ENCODE measurements at places on chromosomes 13 and 19.
A peak's percentile ranks its signal among the peaks of the same experiment; 100 is the strongest.

- DNase-seq: peak; percentile 51
These were observed 41.6 kb downstream of the NDFIP2 start for GRCh38 chr13:79522583-79522982.

GRCh38 chr13:108682714-108683113 is 53.3 kb downstream of the MYO16 start:
- DNase-seq: no peak

GRCh38 chr13:28297341-28297740 is 159.0 kb downstream of the PAN3 start:
- DNase-seq: peak; percentile 36

- no peak for DNase-seq
These were observed 26.6 kb upstream of the ZMYM5 start for GRCh38 chr13:19890030-19890429.

DNA sequence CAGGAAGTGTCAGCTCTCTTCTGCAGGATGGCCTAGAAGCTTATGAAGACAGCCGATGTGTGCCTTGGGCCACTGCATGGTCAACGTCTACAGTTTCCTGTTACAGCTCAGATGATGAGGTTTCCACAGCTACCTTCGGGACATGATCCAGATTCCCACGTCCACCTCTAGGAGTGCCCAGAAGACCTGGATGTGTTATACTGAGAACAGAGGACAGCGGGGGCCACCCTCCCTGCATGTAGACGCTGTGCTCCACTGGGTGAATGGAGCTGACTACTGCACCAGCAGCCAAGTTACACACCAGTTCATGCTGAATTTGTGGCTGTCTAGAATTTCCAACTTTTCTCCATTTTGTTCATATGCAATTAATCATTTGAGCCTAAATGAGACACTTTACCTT is 78.5 kb upstream of the MTIF3 start:
- no peak for DNase-seq

- DNase-seq: peak; percentile 22
These were observed 9.8 kb upstream of the FRY start for GRCh38 chr13:32021785-32022184.

GRCh38 chr13:50140581-50141374 is 125.5 kb downstream of the KCNRG start:
- DNase-seq: no peak

- DNase-seq: no peak
These were observed 230.0 kb downstream of the SHISA2 start for GRCh38 chr13:25821776-25822175.

DNA sequence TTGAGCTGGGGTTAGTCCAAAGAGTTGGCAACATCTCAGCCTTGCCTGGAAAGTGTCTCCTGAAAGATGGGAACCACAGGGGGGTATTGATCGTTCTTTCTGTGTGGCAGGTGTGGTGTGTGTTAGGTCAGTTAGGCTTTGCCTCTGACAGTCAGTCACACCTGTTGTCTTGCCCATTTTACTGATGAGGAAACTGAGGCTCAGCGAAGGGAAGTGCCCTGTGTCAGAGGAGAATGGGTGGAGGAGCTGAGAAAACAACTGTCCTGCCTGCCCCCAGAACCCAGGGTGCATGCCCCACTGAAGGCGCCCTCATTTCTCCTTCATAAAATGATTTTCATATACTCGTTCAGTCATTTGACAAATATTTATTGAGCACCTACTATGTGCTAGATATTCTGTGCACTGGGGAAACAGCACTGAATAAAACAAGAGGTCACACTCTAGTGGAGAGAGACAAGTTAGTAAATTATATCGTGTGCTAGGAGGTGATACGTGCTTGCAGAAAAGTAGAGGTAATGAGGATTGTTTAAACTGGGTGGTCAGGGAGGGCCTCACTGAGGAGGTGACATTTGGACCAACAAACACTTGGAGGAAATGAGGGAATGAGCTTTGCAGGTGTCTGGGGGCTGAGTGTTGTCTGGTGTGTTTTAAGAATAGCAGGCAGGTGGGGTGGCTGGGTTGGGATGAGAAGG is 1.6 kb downstream of the FXYD5 start:
- no peak for DNase-seq

DNA sequence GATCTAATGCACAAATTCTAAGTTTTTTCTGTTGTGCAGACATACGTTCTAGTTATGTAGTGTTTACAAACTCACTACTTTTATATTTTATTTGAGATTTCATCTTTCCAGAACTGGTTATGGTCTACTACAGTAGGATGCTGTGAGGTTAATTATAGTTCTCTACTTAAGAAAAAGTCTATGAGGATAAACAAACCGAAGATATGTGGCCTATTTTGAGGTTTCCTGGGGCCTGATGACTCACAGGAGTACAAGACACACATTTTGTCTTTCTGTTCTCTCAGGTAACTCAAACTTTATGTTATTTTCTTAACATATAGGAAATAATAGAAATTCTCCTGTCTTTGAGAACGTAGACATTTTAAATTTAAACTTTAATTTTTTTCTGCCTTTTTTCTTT is 45.1 kb downstream of the PCDH20 start:
- DNase-seq: no peak

- no peak for DNase-seq
These were observed 7.5 kb upstream of the GPR183 start for GRCh38 chr13:99314640-99315176.

DNA sequence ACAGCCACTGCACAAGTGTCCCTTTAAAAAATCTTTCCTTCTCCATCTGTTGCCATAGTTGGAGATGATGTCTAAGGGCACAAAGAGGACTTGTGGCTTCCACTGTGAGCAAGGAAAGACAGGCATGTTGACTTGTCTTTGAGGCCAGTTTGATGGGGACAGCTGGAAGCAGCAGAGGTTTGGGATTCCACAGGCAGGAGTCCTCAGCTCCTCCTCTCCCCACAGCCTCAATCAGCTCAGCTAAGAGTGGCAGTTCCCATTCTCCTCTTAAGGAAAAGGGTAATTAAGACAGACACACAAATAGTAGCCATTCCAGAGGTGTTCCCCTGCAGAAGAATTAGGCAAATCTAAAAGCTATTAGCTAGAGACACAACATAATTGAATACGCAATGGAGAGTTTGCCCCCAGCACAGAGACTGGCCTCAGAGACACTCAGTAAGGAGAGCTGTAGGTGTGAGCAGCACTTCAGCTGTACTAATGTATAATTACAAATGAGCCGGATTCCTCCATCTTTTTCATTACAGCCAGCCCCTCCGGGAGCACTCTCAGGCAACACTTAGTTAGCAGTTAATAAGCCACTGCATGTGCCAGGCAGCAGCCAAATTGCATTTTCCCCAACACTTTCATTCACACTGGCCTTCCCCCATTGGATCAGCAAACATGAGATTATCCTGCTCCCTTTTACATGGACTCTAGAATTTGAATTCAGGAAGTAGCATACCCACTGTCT is 434.0 kb downstream of the FOXO1 start:
- no peak for DNase-seq

DNA sequence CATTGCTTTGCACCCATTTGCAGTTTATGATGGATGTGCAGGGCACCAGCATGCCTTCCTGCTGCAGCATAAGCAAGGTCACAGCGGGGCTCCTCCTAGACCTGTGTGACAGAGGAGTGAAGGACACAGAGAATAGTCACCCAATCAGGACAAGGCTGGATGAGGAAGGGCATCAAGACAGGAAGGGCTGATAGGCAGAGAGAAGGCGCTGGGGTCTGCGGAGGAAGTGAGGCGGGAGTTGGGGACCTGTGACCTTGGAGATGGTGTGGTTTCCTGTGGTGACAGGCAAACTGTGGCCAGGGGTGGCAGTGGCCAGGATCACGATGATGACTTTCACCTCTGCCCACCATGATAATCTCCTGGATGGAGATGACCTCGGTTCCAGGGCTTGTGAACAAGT is 16.4 kb upstream of the KCTD15 start:
- DNase-seq: no peak

DNA sequence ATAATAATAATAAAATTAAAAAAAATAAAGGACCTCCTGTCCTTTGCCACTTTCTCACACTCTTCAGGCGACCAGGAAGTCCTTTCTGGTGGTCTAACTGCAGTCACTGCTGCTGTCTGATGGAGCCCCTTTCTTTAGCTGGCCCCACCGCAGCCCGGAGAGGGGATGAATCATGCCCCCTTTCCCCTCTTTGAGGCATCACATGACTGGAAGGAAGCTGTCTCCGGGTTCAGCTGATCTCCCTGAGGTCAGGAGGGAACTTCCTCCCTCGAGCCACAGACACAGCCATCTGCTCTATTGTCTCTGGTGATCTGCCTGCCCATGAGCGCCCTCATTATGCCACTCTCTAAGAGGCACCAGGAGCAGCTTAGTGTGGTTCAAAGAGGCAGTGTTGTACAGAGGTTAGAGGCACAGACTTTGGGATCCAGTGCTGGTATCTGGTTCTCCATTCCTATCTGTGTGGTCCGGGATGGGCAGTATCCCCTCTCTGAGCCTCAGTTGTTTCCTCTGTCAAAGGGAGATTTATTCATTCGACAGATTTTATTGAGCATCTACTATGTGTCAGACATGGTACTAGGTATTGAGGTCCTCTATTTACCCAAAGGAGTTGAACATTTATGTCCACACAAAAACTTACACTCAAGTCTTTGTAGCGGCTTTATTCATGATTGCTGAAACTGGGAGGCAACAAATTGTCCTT is 30.0 kb downstream of the VAV1 start:
- no peak for DNase-seq

- no peak for DNase-seq
These were observed 61.9 kb downstream of the TNFRSF19 start for GRCh38 chr13:23632048-23632582.

DNA sequence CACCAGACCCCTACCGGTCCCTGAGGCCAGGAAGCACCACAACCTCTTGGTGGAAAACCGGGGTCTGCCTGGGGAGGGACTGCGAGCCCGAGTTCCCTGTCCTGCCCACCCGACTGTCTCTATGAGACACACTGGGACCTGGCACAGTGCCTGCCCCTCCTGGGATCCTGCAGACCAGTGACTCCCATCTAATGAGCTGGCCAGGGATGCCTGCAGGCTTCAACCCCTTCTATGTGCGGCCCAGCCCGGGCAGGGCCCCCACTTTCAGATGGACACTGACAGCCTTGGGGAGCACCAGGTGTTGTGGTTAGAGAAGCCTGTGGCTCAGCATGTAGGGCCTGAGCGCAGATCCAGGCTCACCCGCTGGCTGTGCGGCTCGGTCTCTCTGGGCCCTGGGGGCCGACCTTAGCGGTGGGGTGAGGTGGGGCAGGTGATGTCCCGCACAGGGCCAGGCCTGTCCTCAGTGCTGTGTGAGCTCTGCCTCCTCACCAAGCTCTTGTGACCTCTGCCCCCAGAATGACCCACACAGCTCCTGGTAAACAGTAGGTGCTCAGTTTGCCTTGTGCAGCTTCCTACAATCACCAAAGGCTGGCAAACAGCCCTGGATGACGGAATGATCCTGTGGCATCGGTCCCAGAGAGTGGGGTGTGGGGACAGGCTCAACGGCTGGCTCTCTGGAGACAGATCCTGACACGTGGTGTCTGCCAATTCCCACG is 17.9 kb upstream of the CACTIN start:
- DNase-seq: peak; percentile 24

DNA sequence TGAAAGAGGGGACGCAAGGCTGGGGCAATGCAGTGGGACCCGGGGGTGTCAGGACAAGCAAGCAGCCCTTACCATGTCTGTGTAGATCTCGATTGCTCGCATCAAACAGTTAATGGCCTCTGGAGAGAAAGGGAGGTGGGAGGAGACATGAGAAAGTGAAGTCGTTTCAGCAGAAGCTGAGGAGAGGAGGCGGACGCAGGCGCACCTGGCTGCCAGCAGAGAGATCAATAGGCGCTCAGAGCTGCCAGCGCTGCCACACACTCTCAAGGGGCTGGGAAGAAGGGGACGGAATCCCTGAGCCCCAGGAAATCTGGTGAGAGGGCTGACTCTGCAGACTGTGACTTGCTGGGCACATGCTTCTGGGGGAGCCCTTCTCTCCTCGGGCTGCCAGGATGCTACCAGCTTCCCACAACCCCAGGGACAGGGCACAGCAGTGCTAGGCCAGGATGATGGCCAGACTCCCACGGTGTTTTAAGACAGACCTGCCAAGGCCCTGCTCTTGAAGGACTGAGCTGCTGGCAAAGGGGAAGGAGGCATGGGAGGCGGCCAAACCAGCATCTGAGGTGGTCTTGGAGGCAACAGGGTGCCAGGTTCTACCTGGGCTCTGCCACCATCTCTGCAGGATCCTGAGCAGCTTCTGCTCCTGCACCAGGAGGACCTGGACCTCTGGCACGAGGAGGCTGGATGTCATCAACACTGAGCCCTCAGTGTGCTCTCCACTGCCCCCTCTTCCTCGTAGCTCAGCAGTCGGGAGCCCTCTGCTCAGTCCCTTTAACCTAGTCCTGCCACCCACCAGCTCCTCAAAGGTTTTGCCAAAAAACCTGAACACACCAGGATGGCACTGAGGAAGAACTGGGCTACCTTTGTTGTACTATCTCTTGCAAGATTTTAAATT is 11.7 kb upstream of the KPTN start:
- DNase-seq: no peak

GRCh38 chr13:108917581-108917980 is 288.2 kb downstream of the MYO16 start:
- DNase-seq: peak; percentile 83

- DNase-seq: peak; percentile 1
These were observed 9.9 kb downstream of the CEACAM4 start for GRCh38 chr19:41616792-41617621.

GRCh38 chr19:7561325-7561724 is 25.8 kb downstream of the PNPLA6 start:
- DNase-seq: no peak

DNA sequence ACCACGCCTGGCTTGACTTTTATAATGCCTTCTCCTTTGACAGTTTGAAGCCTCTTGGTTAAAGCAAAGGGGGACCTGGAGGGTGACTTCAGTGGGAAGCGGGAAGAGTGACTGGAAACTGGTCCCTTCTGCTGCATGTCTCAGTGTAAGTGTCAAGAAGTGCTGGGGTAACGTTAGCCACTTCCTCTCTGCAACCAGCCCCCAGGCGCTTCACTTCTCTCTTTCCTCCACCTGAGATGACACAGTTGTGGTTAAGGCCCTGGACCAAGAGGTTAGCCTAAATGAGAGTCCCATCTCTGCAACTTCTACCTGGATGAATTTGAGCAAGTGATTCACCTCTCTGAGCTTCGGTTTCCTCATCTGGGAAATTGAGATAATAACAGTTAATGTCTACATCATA is 16.3 kb downstream of the LEUTX start:
- no peak for DNase-seq

DNA sequence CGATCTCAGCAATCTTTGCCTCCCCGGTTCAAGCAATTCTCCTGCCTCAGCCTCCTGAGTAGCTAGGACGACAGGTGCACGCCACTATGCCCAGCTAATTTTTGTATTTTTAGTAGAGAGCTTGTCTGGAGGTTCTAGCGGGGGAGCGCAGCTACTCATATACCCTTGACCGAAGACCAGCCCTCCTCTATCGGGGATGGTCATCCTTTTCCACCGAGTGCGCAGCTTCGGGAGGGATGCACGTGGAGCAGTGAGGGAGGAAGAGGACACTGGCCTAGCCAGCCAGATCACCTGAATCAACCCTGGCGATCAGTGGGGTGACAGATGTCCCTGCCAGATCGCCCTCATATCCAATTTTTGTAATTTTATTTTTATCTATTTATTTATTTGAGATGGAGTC is 6.8 kb downstream of the SLC7A9 start:
- no peak for DNase-seq

Data from AG10803 (cell line).